ENCODE measurements at places on chromosomes 3 and 15. TPM values are rescaled to one million over a fixed set of nuclear protein-coding genes. Genes with fewer than 3 reads are reported as not detected.

The ADGRG7 gene
- not detected for total RNA-seq

The SERPINI2 gene
- not detected for total RNA-seq

The PP2D1 gene
- not detected for total RNA-seq

The WDR93 gene
- total RNA-seq = not detected

The MAP1A gene
- total RNA-seq = 2.3 TPM

Data from T-cell (primary cell).